Motor neuron (in vitro differentiated cells): ENCODE measurements at places on chromosomes 4 and X.

GRCh38 chrX:46251755-46252154, 293.5 kb downstream of the ZNF674 start:
- ATAC-seq = no peak

DNA sequence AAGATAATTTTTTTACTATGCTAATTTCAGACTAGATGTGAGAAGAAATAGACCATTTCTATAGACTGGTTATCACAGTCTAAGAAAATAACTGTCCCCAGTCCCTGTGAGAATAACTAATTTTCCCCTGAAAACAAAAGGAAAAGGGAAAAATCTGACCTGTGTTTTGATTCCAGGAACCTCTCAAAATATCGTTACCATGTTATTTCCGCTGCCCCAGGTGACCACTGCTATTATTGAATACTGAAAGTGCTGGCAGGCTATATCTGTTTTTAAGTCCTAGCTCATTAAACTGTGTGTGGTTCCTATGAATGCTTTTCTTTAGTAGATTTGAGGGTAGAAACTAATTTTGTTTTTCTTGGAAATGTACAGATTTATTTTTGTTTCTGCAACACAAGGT, 83.6 kb downstream of the GAB1 start:
- no peak for ATAC-seq

- ATAC-seq = no peak
Measured at GRCh38 chr4:70948665-70949260, 44.7 kb upstream of the DCK start.

DNA sequence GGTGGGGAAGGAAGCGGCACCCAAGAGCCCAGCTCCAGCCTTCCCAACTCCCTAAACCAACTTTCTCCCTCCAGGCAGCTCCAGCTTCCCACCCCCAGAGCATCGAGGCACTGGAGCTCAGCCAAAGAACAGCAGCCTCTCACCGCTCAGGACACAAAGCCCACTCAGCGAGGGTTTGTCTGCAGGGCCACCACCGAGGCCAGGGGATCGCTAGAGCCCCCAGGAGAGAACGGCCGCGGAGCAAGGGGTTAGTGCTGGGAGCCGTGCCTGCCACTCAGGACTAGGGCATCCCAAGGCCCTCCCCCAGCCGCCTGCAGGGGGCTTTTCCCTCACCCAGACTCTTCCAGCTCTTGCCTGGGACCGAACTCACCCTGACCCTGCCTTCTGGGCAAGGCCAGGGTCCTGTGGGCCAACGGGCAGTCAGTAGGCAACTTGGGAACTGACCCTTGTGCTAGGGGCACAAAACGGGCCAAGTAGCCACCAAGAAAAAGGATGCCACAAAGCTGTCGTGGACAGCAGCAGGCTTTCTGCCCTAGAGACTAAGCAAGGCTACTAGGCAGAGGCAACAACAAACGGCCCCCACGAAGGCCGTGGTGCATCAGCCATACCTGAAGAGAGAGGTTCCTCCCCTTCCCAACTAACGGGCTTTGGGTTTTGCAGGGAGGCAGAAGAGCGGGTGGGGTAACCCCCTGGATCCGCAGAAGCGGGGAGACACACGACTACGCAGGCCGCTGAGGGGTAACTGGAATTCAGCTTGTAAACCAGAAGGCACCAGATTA, 2.3 kb downstream of the HCFC1 start:
- ATAC-seq = no peak

DNA sequence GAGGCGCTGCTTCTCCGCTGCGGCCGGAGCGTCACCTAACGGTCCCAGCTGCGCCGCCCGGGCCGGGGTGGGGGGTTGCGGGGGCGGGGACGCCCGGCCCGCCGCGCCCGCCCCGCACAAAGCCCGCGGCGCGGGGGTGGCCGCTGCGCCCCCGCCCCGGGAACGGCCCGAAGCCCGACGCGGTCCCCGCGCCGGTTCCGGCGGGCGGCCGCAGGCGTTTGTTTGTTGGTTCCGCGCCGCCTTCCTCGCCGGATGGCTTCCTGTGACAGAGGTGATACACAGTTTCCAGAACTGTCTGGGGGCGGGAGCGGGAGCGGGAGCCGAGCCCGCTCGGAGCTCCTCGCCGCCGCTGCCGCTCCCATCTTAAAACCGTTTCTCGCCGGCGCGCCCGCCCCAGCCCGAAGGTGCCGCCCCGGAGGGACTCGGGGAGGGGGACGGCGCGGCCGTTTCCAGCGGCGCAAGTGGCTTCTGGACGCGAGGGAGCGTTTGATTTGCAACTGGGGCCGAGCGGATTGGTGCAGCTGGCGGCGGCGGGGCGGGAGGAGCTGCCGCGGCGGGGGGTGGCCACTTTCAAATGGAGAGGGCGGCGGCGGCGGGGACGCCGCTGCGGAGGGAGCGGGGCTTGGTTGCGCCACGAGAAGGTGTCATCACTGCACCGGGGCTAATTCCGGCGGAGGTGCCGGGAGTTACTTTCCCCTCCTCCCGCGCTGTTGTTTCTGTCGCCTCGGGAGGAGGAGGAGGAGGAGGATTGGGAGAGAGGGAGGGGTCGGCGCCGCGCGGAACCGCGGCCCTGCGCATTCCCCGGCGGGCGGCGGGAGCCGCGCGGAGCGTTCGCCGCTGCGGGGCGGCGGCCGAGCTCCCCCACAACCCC, 2.3 kb downstream of the JADE1 start:
- peak; percentile 62 for ATAC-seq

GRCh38 chrX:48896611-48897011, 957 bp downstream of the TIMM17B start:
- ATAC-seq = no peak

DNA sequence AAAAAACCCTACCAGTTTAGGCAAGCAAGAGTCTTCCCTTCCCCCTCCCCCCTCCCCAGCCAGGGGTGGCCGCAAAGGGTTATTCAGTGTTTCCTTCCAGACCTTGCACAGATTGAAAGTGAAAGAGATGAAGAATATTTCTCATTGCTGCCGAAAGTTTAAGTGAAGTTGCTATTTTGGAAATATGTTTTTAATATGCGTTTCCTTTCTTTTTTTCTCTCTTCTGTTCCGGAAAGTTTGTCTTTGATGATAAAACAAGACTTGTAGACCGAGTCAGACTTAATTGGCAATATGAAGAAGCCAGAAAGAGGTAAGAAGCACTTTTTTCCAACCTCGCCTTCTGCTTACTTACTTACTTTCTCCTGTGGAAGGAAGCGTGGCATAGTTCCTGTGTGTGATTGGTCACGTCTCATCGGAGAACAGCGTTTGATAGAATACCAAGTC, 58.5 kb upstream of the CLCN4 start:
- no peak for ATAC-seq
